ENCODE measurements at places on chromosomes 2 and 18.

GRCh38 chr2:23697256-23698075 is 229.5 kb downstream of the ATAD2B start:
- DNase-seq, result no peak

DNA sequence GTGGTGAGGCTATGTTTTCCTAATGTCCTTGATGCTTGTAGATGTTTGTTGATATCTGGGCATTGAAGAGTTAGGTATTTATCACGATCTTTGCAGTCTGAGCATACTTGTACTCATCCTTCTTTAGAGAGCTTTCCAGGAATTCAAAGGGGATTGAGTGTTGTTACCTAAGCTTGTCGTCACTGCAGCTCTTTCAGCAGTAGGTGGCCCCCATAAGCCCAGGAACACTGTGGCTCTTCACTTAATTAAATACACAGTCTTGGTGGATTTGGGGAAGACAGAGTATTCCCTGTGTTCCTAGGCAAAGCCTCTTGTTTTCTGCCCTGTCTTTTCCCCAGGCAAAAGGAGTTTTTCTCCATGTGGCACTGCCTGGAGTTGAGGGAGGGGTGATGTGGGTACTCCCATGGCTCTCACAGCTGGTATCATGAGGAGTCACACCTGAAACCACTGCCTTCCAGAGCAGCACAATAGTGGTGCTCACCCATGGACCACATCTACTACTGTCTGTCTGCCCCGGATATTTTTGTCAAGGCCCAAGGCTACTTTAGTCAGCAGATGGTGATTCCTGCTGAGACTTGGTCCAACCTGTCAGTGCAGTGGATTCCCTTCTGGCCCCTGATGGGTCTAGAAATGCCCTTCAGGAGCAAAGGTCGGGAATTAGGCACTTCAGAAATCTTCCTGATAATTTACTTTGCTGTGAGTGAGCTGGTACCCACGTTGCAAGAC is 95.7 kb downstream of the GALNT13 start:
- DNase-seq, result no peak

DNA sequence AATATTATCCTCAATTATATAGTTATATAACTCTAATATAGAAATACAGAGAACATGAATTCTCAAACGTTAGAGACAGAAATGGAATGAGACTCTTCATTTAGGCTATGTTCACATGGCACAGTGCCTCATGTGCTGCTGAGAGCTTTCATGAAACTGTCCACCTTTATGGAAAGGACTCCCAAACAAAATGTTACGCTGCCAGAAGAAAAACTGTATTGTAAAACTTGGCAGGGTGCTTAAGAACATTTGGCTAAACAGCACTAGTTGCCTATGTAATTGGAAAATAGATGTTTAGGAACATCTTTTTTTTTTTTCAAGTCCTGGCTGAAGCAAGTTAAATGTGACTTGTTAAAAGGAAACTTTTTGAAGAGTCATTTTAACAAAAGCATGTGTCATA is 396.0 kb downstream of the ERBB4 start:
- DNase-seq, result no peak

DNA sequence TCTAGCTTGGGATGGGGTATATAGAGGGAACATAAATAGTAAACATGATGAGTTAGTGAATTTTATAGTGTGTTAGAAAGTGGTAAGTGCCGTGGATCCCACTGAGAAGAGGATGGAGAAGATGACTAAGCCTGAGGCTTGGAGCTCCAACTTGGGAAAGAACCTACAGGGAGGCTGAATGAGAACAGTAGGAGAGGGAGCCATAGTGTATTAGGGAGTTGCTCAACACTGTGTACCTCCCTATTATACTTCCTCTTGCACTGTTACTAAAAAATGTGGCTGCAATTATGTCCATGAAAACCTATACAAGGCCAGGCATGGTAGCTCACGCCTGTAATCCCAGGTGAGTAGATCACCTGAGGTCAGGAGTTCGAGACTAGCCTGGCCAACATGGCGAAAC is 2.9 kb upstream of the SLC19A3 start:
- no peak for DNase-seq

DNA sequence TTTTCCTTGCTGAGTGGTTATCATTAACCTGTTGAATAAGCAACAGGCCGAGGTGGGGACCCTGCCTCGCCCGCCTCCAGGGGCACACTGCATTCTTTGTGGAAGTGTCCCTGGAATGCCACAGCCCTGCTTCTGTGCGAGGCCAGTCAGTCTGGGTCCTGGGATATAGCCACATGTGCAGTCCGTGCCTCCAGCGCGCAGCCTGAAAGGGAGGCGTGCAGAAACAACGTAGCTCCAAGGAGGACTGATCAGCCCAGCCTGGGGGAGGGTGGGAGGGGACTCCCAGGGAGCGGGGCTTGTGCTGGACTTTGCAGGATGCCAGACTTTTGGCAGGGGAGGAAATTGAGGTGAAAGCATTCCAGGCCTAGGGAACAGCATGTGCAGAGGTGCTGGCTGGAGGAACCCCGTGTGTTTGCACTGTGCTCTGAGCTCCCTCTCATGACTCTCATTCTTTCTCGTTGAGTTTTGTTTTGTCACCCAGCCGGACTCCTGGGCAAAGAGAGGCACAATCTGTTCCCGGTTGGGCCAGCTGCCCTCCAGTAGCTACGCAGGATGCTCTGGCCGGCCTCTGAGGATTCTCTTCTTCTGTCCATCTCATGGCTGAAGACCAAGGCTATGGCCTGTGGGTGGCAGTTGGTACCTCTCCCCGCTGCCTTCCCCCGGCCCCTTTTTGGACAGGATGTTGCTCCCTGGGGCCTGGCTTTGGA is 39.7 kb downstream of the HPCAL1 start:
- DNase-seq, result no peak

DNA sequence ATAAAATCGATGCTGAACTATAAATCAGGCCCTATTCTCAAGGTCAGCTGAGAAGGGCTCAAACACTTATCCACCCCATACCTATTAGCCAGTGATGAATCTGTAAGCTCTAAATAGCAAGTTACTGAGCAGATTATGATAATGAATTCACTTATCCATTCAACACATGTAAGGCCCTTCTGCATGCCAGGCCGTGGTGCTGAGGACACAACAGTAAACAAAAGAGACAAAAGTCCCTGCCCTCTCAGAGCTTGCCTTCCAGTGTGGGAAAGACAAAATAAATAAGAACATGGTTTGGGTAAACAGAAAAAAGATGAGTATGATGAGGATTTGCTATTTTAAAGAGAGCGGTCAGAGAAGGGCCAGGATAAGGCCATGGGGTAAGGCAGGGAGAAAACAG is 11.7 kb downstream of the TTC32 start:
- no peak for DNase-seq

DNA sequence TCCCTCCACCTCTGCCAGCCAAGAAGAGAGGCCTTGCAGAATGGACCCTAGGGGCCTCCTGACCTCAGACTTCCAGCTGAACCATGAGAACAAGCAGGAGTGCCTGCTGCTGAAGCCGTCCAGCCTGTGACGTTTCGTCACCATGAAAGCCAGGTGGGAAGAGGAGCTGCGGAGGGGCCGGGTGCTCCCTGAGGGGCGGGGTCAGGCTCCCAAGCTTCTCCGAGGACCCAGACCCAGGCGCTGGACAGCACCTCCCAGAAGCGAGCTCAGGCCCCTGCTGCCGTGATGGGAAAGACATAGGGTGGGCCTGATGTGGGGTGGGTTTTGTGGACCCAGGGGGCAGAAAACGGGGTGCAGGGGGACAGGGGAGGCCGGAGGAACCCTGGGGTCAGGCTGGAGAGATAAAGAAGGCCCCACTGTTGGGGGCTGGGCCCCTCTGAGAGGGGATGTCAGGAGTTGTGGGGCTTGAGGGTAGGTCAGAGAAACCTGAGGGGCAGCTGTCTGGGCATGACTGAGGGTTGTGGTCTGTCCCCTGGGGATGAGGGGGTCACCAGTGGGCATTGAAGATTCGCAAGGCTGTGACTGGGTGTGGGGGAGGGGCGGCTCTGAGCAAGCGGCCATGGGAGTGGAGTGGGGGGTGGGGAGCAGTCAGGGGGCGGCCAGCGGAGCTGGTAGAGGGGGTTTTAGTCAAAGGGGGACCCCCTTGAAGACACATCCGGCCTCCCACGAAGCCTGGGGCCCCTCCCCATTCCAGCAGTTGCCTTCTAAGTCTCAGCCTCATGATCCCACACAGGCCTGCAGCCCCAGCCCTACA is 73.4 kb upstream of the ODC1 start:
- DNase-seq, result no peak

DNA sequence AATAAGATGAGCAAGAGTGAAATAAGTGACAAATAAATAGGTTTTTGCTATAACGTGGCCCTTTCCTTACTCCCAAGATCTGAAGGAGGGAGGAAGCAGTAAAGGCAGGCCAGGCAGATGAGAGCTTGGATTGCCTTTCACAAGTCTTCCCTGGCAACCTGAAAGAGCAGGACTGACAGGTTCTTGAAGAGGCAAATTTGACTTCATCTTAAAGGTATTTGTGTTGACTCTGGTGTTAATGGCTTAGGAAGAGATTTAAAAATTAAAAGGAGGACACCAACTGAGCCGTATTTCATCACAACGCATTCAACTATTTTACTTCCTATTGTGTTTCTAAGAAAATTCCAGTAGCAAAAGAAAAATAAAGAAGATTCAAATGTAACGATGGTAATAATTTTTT is 3.2 kb downstream of the STRN start:
- no peak for DNase-seq

GRCh38 chr2:145022666-145023333 is 502.9 kb upstream of the ZEB2 start:
- DNase-seq, result no peak

GRCh38 chr2:42513252-42513918 is 19.6 kb upstream of the KCNG3 start:
- DNase-seq, result no peak

GRCh38 chr18:62325806-62326645 is 916 bp downstream of the TNFRSF11A start:
- no peak for DNase-seq

DNA sequence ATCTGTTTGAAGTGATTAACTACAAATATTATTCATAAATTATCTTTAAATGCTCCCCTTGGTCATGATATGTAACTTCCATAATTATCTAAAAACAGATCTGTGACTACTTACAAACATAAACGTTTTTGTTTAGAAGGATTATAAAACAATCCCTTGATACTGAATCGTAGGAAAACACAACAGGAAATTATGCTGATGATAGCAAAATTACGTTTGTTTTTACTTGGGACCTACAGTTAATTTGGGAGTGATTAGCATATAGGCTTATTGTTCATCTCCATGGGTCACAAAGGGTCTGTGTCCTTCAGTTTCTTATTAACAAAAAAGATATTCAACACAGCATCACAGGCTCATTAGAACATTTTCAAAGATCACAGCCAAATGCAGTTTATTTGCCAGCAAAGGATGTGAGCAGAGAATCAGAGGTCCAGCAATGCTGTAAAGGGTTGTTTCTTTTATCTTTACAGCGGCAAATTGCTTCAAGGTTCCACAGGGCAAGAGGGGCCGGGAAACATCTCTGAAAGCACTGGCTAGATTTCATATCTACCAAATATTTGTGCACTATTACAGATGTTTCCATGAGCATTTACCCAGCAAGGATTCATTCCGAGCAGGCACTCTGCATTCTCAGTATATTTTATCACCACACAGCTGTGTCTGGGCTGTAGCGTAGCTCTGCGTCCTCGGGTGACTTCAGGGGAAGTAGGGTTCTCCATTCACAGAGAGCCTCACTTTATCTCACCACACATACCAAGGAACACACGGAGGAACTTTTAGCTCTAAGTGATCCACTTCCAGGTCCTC is 4.1 kb downstream of the CCDC195 start:
- no peak for DNase-seq

- no peak for DNase-seq
Measured at GRCh38 chr18:45282101-45282812, 333.0 kb upstream of the SLC14A2 start.

- no peak for DNase-seq
Measured at GRCh38 chr2:225069477-225069876, 27.2 kb upstream of the DOCK10 start.

DNA sequence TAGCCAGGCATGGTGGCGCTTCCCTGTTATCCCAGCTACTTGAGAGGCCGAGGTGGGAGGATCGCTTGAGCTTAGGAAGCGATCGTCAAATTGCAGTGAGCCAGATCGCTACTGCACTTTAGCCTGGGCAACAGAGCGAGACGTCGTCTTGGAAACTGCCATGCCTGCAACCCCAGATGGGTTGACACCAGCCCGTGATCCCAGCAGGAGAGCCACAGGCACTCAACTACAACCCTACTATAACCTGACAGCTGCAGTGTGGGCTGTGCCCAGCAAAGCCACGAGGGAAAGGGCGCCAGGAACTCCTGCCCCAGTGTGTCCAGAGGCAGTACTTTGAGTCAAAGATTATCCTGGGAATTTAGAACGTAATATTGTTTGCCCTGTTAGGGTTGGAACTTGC is 85.6 kb downstream of the SS18 start:
- DNase-seq, result no peak

Data from activated T-helper 2 cell treated with anti-CD3 and anti-CD28 coated beads, Interferon-gamma antibody, Interleukin-2, Interleukin-4, amounts not matched to agents 10 μg/mL and 5 μg/mL and 100 μg/mL, durations not matched to agents 14 hours and 24 hours and 36 hours (primary cell).